ENCODE measurements at places on chromosomes 3 and 15. TPM values are rescaled to one million over a fixed set of nuclear protein-coding genes. Genes with fewer than 3 reads are reported as not detected.

MESP2 gene
- total RNA-seq: not detected

- H3K4me1 ChIP-seq: no peaks in the 10 kb centered on the region
- H3K4me3 ChIP-seq: no peak overlapping the region
- no peak overlapping the region for H3K27ac ChIP-seq
- no peaks in the 10 kb centered on the region for H3K36me3 ChIP-seq
- DNase-seq: no peak
- H3K27me3 ChIP-seq: peaks cover 38% of the 10 kb centered on the region
Observed at GRCh38 chr3:133706033-133706432, 40.2 kb upstream of the TF start.

DNA sequence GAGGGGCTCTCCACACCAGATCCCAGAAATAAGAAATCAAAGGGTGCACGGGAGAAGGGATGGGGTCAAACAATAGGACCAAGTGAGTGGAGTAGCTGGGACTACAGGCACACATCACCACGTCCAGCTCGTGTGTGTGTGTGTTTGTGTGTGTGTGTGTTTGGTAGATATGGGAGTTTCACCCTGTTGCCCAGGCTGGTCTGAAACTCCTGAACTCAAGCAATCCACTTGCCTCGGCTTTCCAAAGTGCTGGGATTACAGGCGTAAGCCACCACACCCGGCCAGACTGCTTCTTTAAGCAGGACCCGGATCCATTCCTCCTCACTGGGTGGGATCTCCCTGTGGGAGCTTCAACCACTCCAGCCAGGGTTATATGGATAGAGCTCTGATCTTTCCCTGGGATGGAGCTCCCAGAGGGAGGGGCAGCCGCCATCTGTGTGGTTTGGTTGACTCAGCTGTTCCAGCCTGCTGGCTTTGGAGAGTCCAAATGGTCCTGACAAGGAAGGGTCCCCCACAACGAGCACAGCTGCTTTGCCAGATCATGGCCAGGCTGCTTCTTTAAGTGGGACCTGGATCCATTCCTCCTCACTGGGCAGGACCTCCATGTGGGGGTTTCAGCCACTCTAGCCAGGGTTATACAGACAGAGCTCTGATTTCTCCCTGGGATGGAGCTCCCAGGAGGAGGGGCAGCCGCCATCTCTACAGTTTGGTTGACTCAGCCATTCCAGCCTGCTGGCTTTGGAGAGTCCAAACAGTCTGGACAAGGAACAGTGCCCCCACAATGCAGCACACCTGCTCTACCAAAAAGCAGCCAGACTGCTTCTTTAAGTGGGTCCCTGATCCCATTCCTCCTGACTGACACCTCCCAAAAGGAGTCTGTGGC is 9.1 kb upstream of the AVEN start:
- H3K36me3 ChIP-seq: peaks cover 23% of the 10 kb centered on the region
- peaks cover 9% of the 10 kb centered on the region for H3K27me3 ChIP-seq
- no peak overlapping the region for H3K4me3 ChIP-seq

- H3K27me3 ChIP-seq: no peaks in the 10 kb centered on the region
- no peak overlapping the region for H3K4me3 ChIP-seq
- peaks cover 8% of the 10 kb centered on the region for H3K4me1 ChIP-seq
- DNase-seq: no peak
- H3K36me3 ChIP-seq: no peaks in the 10 kb centered on the region
Observed at GRCh38 chr3:12768579-12769527, 9.8 kb upstream of the TMEM40 start.

Data from activated CD4-positive, alpha-beta T cell treated with anti-CD3 and anti-CD28 coated beads, Interleukin-2, amount 10 ng/mL, durations not matched to agents 7 days and 5 days (primary cell).